ENCODE measurements at places on chromosomes 13 and 19. TPM values are rescaled to one million over a fixed set of nuclear protein-coding genes. Genes with fewer than 3 reads are reported as not detected.

The WDR88 gene
- not detected for total RNA-seq

The CCDC61 gene
- 8.5 TPM for total RNA-seq

The CGB3 gene
- total RNA-seq, result not detected

The LMTK3 gene
- total RNA-seq, result not detected

The C19orf18 gene
- not detected for total RNA-seq

The ZNF835 gene
- total RNA-seq, result 0.93 TPM

The PRRG2 gene
- not detected for total RNA-seq

The TLE6 gene
- 1.6 TPM for total RNA-seq

The SLITRK1 gene
- total RNA-seq, result 0.47 TPM

The ATP8A2 gene
- 0.09 TPM for total RNA-seq

The ZNF554 gene
- total RNA-seq, result 3.1 TPM

The LRP3 gene
- total RNA-seq, result 42.9 TPM

The RNF17 gene
- 0.12 TPM for total RNA-seq

The RASL11A gene
- 6.1 TPM for total RNA-seq

The IL11 gene
- 0.77 TPM for total RNA-seq

The ZNF230 gene
- total RNA-seq, result 4.0 TPM

The TMEM259 gene
- total RNA-seq, result 167 TPM

The FOXA3 gene
- total RNA-seq, result not detected

The IZUMO1 gene
- not detected for total RNA-seq

The PPP1R37 gene
- 28.3 TPM for total RNA-seq
